Kidney epithelial cell (primary cell): ENCODE measurements at places on chromosomes 3 and 15.

- DNase-seq = no peak
These were observed 54.8 kb downstream of the UBP1 start for GRCh38 chr3:33385423-33385822.

- DNase-seq = no peak
These were observed 22.5 kb downstream of the CCDC33 start for GRCh38 chr15:74258456-74259291.

GRCh38 chr15:82970696-82971095, 15.3 kb upstream of the RAMAC start:
- no peak for DNase-seq

GRCh38 chr15:25182736-25183445, 228.1 kb downstream of the SNRPN start:
- DNase-seq = no peak

DNA sequence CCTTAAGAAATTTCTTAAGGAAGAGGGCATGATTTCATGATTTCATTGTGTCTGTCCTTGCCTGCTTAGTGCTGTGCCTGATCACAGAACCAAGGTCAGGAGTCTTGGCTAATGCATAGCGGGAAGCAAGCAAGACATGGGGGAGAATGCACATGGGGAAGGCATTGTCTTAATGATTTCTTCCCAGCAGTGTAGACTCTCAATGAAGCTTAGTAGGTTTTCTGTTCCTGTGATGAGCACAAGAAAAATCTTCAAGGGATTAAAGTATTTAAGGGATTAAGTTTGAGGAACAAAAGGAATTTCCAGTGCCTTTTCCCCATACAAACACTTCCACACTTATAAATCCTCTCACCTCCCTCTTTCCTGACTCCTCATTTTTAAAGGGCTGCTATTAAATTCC, 46.9 kb upstream of the SEMA6D start:
- no peak for DNase-seq

GRCh38 chr3:148605521-148605920, 92.2 kb upstream of the AGTR1 start:
- no peak for DNase-seq

- DNase-seq = no peak
These were observed 3.1 kb upstream of the PTH1R start for GRCh38 chr3:46874430-46874829.

DNA sequence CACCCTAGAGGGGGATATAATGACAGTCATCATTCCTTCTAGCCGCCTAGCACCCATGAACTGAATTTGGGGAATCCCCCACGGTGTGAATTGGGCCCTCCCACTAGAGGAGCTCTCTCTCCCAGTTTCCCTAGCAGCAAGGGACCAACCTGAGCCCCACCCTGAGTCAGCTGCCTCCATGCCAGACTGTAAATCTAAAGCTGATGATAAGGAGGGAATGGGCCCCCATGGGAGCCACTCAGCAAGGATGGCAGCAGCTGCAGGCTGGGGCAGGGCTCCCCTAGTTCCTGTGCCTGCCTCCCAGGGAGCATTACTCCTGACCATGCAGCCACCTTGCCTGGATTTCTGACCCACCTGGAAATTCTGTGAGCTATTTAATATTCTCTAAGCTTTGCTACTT, 57.0 kb upstream of the PXYLP1 start:
- no peak for DNase-seq

- DNase-seq = no peak
These were observed 542.4 kb downstream of the UNC13C start for GRCh38 chr15:54520616-54521015.

DNA sequence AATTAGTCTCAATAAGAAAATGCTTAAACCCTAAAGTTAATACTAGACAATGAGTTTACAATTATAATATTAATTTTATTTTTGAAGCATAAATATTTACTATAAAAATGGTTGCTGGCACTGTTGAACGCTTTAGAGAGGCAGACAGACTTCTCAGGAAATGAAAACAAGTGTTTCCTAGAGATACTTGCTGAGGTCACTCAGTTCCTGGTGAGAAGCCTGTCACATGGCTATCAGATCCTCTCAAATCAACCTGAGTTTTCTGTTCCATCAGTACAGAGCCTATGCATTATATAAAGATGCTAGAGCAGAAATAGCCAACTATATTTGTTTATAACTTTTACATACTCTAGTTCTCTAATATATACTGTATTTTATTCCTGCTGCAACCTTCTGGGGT, 109.2 kb downstream of the MYO5A start:
- DNase-seq = no peak

GRCh38 chr3:67204951-67205350, 206.8 kb downstream of the KBTBD8 start:
- no peak for DNase-seq

- no peak for DNase-seq
These were observed 4.4 kb downstream of the KLF15 start for GRCh38 chr3:126352476-126353454.

- no peak for DNase-seq
These were observed 36.6 kb upstream of the UBL7 start for GRCh38 chr15:74497584-74497983.

DNA sequence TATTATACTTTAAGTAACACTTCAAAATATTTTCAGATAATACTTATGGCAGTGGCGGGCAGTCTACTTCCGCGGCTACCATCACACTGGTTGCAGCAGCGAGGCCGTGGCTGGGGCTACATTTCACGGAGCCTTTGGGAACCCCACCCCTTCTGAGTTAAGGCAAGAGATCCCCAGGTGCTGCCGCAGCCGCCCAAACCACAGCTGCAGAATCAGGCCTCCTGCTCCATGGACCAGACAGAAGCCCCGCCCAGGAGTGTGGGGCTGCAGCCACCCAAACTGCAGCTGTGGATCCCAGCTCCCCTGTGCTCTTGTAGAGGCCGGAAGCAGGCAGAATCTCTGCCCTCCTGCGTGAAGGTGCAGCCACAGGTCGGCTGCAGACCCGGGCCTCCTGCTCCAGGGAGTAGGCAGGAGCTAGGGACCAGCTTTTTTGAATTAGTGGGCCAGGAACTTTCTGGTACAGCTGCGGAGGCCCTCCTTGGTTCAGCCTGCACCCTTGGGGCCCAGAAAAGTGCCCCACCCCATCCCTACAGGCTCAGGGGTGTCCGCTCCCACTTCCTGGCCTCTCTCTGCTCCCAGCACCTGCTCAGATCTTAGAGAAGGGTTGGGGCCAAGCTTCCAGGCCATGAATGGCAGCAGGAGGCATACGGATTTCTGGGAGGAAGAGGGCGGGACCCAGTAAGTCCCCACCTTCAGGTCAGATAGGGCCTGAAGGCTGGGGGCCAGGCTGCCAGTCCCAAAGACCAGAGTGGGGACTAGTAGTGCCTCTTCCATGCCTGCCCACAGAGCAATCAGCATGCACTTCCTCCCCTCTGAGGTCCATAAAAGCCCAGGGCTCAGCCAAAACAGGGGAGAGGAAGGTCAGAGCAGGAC, 1188.8 kb upstream of the CADM2 start:
- DNase-seq = no peak

GRCh38 chr3:683770-684169, 409.1 kb upstream of the CNTN6 start:
- no peak for DNase-seq

DNA sequence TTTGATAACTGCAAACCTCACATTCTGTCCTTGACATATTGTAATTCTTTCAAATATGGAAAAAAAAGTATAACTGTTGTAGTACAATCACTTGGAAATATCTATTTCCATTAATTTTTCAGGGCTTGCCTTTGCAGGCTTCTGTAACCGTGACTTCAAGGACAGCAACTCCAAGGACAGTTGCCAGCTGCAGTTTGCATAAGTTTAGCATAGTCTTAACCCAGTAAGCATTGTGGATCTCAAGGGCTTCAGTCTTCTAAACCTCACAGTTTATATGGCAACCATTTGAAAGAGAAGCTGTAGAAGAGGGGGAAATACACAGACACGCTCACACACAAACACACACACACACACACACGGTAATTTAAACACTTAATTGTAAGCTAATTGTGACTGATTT, 112.8 kb upstream of the GPR149 start:
- DNase-seq = no peak

- DNase-seq = no peak
These were observed 106.5 kb downstream of the TPRA1 start for GRCh38 chr3:127483902-127484591.

GRCh38 chr15:51299187-51300015, 39.0 kb downstream of the CYP19A1 start:
- DNase-seq = no peak

GRCh38 chr3:57093971-57094535, 33.6 kb downstream of the SPATA12 start:
- no peak for DNase-seq
